ENCODE measurements at places on chromosomes 4 and X.

GRCh38 chr4:157908031-157908430, 264.8 kb downstream of the GASK1B start:
- DNase-seq: no peak

- no peak for DNase-seq
These were observed 11.1 kb downstream of the APEX2 start for GRCh38 chrX:55011294-55011693.

- no peak for DNase-seq
These were observed 815.5 kb downstream of the DMD start for GRCh38 chrX:32395878-32396277.

DNA sequence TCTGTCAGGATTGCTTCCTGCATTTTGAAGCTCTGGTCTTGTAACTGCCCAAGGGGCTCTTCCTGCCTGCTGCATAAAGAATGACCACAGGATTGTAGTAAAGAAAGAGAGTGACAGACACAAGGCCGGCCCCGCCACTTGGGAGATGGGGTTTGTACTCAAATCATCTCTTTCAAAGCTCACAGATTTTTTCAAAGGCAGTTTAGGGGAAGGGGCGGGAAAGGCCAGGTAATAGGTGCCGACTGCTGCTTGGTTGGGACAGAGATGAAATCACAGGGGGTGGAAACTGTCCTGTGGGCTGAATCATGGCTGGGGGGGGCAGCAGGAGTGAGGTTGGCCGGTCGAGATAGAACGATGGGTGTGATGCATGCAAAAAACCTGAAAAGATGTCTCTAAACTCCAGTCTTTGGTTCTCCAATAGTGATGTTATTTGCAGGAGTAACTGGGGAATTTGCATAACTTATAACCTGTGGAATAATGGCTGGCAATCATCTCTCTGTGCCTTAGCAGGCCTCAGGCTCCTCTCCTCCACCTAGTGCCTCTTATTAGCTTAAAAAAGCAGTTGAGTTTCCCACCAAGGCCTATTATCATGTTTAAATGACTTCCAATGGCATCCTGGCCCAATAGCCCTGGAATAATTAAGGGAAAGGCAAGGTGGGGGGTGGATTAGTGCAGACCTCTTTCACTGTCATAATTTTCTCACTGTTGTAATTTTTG, 778.4 kb upstream of the FRG1 start:
- no peak for DNase-seq

- no peak for DNase-seq
These were observed 130.9 kb upstream of the RPS6KA3 start for GRCh38 chrX:20397587-20397986.

GRCh38 chr4:120672076-120672475, 250.4 kb downstream of the PRDM5 start:
- no peak for DNase-seq

- DNase-seq: no peak
These were observed 517.5 kb upstream of the GRIA3 start for GRCh38 chrX:122666601-122667000.

DNA sequence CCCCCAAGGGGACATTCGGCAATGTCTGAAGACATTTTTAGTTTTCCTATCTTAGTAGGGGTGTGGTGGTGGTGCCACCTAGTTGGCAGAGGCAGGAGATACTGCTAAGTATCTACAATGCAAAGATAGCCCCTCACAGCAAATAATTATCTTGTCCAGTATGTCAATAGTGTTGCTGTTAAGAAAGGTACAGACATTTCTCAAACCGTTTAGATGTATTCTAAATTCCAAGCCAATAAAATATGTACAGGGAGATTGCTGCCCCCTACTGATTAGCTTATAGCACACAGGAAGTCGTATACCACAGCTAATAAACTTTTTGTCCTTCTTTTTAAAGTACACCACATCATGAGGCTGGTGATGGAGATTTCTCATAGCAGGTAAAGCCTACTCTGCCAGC, 260.5 kb downstream of the TMA16 start:
- no peak for DNase-seq

DNA sequence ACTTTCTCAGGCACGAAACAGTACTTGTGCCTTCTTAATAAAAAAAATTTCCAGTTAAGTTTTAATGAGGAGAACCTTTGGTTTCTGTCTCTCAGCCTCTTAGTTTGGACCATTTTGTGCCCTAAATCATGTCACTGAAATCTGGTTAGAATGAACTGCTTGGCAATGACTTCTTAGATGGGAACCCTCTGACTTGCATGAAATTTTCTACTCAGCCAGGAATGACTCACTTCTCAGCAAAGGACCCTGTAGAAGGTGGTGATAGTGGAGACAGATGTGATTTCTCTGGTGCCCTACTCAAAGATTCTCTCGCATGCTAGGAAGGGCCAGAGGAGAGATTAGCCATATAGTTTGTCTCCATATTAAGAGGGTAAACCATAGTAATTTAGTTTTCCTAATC, 50.5 kb downstream of the RASL11B start:
- no peak for DNase-seq

DNA sequence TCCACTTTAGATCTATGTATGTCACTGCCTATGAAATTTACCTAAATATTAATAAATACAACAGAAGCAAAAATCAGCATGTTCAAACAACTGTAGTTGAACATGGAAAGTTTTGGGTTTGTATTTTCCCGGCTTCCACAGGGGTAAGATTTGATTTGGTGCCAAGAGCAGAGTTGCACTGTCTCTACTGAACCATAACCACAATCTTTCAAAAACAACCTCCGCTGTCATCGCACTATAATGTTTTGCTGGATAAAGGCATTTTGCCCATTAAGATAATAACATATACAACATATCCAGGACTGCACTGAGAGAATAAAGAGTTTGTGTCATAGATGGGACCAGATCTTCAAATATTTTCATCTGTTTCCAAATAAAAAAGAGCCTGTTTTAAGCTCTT, 94.9 kb downstream of the TENM3 start:
- no peak for DNase-seq

DNA sequence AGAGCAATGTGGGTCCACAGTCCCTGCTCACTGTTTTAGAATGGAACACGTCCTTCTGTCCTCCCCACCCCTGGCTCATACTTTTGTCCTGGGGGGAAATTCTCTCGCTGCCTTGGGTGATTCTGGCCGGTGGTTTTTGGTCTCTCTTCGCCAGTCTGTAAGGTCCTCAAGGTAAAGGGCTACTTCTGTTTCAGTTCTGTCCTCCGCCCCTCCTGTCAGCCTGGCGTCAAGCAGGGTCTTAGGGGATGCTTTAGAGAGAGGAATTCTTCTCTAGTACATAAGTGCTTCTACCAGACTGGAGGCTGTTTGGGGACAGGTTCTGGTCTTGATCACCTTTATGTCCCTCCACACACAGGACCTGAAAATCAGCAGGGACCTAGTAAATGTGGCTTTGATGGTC, 617 bp upstream of the MRFAP1L1 start:
- DNase-seq: no peak

DNA sequence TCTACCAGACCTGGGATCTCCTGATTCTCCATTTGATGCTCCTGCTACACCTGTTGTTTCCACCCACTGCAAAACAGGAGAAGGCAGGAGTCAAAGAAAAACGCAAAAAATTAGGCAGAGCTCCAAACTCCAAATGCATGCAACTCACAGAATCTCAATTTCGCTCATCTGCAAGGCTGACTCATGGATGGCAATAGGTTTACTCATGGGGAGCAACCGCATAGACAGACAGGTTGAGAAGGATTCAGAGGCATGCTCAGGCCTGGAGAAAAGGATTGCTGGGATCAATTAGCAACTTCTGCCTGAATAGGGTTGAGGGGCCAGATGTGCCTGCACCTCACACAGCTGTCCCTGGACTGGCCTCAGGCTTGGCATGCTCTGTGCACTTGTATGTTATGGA, 231.0 kb downstream of the LDB2 start:
- DNase-seq: no peak

- DNase-seq: no peak
These were observed 89.2 kb downstream of the WDFY3 start for GRCh38 chr4:84877051-84877833.

- no peak for DNase-seq
These were observed 8.6 kb upstream of the TKTL2 start for GRCh38 chr4:163482190-163482589.

DNA sequence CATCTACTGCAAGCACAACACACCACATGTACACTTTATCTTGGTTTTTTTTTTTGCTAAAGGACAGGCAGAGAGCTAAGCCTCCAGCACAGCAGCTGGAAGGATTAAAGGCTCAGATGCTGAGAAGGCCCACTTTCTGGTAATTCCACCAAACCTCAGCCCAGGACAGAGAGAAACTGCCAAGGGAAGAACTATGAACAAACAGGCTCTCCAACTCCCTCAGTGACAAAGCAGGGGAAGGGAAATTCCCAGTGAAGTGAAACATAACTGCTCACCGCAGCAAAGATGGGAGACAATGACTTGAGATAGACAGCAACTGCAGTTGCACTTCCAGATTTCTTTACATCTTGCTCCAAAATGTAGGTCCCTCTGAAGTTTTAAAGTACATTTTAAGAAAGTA, 4.8 kb downstream of the PROM1 start:
- no peak for DNase-seq

DNA sequence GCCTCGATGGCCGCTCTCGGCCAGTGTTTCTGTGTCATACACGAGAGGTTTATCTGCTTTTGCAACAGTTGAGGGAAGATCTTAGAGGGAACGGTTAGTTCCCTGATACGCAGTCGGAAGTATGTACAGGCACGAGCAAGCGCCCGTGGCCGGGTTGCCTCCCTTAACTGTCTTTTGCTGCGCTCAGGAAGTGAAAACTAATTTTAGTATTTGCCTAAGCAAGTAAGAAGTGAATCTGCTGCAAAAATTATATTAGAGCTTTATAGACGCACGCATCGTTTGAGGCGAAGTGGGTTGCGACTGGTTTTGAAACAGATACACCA, 695 bp downstream of the MTM1 start:
- no peak for DNase-seq

- DNase-seq: no peak
These were observed 760.2 kb downstream of the RAB28 start for GRCh38 chr4:12723849-12724447.

DNA sequence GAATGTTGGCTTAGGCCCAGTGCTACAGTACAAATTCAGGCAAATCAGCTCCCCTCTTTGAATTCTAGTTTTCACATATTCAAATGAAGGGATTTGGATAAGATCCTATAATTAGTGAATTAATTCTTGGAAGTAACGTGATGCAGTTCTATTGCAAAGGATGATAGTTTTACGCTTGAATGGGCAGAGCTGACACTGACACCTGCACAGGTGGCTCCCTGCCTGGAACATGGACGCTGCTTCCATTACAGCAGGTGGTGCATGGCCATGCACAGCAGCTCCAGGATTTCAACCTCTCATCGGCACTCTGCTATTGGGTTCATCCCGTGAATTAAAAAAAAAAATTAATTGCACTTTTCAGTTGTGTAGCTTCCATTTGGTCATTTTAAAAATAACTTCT, 28.4 kb upstream of the RPS6KA6 start:
- no peak for DNase-seq

DNA sequence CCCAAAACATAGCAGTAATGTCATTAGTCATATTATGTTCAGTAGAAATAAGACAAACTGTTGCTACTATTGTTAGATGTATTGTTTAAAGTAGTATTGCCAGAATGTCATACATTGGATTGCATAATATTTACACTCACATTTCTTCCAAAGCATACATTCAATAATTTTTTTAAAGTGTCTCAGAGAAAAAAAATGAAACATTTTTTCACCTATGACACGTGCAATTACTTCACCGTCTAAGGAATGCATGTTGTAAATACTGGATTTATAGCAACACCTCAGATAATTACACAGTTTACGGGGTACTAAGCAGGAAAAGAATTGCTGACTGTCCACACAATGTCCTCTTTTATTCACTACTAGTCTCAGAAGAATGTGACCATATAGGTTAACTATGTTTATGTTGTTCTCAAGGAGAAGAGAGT, 162.1 kb downstream of the PCDH18 start:
- no peak for DNase-seq

- no peak for DNase-seq
These were observed 93.3 kb downstream of the ANXA3 start for GRCh38 chr4:78644744-78645330.

- no peak for DNase-seq
These were observed 719.2 kb downstream of the FSTL5 start for GRCh38 chr4:161444626-161445025.

DNA sequence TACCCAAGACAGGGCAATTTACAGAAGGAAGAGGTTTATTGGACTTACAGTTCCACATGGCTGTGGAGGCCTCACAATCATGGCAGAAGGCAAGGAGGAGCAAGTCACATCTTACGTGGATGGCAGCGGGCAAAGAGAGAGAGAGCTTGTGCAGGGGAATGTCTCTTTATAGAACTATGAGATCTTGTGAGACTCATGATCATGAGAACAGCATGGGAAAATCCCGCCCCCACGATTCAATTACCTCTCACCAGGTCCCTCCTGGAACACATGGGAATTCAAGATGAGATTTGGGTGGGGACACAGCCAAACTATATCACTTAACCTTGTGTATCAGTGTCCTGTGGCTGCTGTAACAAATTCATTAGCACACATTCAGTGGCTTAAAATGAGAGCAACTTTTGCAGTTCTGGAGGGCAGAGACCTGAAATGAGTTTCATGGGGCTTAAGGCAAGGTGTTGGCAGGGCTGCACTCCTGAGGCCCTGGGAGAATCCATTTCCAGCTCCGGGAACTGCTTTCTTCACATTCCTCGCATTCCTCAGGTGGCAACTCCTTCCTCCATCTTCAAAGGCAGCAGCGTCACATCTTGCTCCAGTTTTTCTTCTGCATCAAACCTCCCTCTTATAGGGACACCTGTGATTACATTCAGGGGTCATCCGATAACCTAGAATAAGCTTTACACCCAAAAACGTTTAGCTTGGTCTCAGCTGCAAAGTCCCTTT, 22.3 kb upstream of the NSG1 start:
- DNase-seq: no peak

DNA sequence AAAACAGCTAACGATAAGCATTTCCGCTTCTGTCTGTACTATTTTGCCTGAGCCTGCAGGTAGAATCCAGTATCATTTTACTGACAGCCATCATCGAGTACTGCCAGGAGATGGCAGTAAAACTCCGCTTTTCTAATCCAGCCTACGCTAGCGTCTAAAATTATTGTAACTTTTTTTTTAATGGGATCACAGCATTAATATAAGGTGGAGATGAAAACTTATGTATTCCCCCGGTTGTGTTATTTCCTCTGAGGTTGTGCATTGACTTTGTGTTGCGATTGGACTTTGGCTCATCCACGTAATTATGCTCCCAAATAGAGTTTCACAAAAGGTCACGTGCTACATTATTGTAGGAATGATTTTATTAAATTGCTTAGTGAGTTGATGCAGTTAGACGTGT, 248.1 kb downstream of the C4orf33 start:
- DNase-seq: peak; percentile 23

- no peak for DNase-seq
These were observed 28.0 kb downstream of the PDHA2 start for GRCh38 chr4:95867919-95868318.

GRCh38 chrX:69388526-69388925, 115.6 kb upstream of the NALF2 start:
- DNase-seq: no peak

DNA sequence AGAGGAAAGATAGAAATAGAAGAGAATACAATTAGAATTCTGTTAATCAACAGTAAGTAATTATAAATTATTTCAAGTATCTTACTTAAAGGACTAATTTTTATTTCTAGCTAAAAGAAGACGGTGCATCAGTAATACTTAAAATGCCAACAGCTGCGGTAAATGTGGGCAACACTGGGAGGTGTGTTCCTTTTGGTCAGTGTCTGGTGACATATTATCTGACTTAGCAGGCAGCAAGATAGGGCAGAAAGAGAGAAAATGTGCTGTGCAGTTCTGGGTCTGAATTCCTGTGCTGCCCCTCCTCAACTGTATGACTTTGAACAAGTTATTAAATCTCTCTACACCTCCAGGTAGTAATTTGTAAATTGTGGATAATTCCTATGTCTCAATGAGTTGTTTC, 120.6 kb downstream of the ZNF827 start:
- DNase-seq: no peak
